ENCODE measurements at places on chromosomes 5 and 9. TPM values are rescaled to one million over a fixed set of nuclear protein-coding genes. Genes with fewer than 3 reads are reported as not detected.

DNA sequence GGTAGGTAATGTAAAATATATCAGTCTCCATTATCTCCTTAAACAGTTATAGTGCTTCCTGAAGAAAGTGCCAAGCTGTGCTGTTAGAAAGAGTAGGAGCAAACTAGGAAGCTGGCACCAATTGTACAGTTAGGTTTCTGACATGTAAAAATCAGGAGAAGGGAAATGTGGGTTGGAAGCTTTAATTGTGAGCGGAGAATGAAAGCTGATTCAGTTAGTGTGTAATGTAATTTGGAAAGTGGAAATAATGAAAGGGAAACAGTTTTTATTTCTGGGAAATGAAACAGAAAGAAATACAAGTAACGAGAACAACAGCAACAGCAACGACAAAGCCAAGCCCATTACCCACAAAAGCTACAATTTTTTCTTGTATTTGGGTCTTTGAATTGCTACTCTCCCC lies 48.8 kb upstream of the JAK2 start:
- H3K4me1 ChIP-seq = peaks cover 10% of the 10 kb centered on the region
- no peak overlapping the region for H3K27ac ChIP-seq
- H3K36me3 ChIP-seq = no peaks in the 10 kb centered on the region
- DNase-seq = no peak

GRCh38 chr5:157269165-157269671 lies 3.3 kb downstream of the CYFIP2 start:
- H3K27me3 ChIP-seq = no peaks in the 10 kb centered on the region
- H3K4me3 ChIP-seq = no peak overlapping the region
- H3K27ac ChIP-seq = peak overlapping the region; percentile 59
- H3K4me1 ChIP-seq = peaks cover 60% of the 10 kb centered on the region
- DNase-seq = no peak

The HTR4 gene
- total RNA-seq = 2.3 TPM

The PCDHGB2 gene
- 3.0 TPM for total RNA-seq

DNA sequence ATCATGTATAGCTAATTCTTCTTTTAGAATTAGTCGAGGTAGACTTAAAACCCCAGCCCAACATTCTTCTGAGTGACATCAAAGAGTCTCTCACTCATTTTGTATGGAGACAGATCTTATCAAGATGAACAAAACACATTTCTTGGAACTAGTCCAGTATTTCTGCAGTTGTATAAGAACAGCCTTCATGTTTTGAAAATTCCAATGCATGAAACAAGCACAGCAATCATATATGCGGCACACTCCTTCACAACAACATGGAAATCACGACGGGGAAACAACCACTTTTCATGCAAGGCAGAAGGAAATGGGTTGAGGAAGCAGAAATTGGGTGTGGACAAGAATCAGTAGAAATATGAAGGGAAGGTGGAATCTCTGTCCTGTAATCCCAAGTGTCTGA lies 113.8 kb downstream of the PLK2 start:
- no peak overlapping the region for H3K27ac ChIP-seq
- H3K36me3 ChIP-seq = no peaks in the 10 kb centered on the region
- H3K27me3 ChIP-seq = no peaks in the 10 kb centered on the region
- no peaks in the 10 kb centered on the region for H3K4me1 ChIP-seq
- DNase-seq = no peak
- no peak overlapping the region for H3K4me3 ChIP-seq

DNA sequence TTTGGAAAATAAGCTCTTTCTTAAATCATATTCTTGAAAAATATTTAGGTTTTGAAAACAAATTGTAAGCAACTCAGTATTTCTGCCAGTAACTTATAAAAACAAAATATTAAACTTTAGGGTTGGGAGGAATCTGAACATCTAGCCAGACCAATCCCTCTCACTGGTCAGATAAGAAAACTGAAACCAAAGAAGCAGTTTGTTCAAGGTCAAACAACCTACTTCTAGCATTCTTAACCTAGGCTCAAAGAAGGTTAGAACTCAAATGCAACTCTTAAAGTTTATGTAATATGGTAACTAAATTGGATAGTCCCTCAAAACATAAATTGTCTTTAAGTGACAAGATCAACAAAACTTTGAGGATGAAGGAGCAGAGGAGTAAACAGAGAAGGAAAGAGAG lies 374.9 kb upstream of the TNC start:
- no peaks in the 10 kb centered on the region for H3K36me3 ChIP-seq
- H3K4me3 ChIP-seq = no peak overlapping the region
- H3K4me1 ChIP-seq = peaks cover 6% of the 10 kb centered on the region
- H3K27me3 ChIP-seq = no peaks in the 10 kb centered on the region
- DNase-seq = no peak
- no peak overlapping the region for H3K27ac ChIP-seq

GRCh38 chr5:32586276-32586599 lies 881 bp downstream of the SUB1 start:
- peak overlapping the region; percentile 97 for H3K4me3 ChIP-seq
- no peak for DNase-seq
- peaks cover 23% of the 10 kb centered on the region for H3K36me3 ChIP-seq
- peaks cover 10% of the 10 kb centered on the region for H3K4me1 ChIP-seq
- H3K27me3 ChIP-seq = no peaks in the 10 kb centered on the region

DNA sequence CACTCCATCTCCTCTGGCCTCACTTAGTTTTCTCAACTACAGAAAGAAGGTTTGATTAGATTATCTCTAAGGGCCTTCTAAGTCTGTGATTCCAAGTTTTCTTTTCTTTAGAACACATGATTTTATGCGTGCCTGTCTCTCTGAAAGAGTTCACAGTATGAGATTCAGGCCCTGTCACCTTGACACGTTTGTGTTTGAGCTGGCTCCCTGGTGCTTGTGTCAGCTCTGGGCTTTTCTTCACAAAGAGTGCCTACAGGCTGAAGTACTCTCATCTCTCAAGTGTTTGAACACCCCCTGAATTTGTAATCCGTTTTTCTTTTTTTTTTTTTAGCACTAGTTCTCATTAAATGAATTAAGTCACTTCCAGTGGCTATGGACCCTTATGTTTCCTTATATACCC lies 306.9 kb upstream of the C9orf72 start:
- H3K4me1 ChIP-seq = no peaks in the 10 kb centered on the region
- H3K4me3 ChIP-seq = no peak overlapping the region
- H3K36me3 ChIP-seq = no peaks in the 10 kb centered on the region
- no peak for DNase-seq
- H3K27ac ChIP-seq = no peak overlapping the region

- H3K4me3 ChIP-seq = no peak overlapping the region
- H3K27me3 ChIP-seq = no peaks in the 10 kb centered on the region
- DNase-seq = no peak
- no peaks in the 10 kb centered on the region for H3K36me3 ChIP-seq
These were observed 48.2 kb downstream of the TNFAIP8 start for GRCh38 chr5:119404033-119404432.

- H3K27me3 ChIP-seq = no peaks in the 10 kb centered on the region
- DNase-seq = no peak
- no peaks in the 10 kb centered on the region for H3K36me3 ChIP-seq
- no peak overlapping the region for H3K27ac ChIP-seq
These were observed 180.7 kb upstream of the RAI14 start for GRCh38 chr5:34475249-34475966.

The FAM200C gene
- 8.8 TPM for total RNA-seq

The CBY3 gene
- 0.18 TPM for total RNA-seq

DNA sequence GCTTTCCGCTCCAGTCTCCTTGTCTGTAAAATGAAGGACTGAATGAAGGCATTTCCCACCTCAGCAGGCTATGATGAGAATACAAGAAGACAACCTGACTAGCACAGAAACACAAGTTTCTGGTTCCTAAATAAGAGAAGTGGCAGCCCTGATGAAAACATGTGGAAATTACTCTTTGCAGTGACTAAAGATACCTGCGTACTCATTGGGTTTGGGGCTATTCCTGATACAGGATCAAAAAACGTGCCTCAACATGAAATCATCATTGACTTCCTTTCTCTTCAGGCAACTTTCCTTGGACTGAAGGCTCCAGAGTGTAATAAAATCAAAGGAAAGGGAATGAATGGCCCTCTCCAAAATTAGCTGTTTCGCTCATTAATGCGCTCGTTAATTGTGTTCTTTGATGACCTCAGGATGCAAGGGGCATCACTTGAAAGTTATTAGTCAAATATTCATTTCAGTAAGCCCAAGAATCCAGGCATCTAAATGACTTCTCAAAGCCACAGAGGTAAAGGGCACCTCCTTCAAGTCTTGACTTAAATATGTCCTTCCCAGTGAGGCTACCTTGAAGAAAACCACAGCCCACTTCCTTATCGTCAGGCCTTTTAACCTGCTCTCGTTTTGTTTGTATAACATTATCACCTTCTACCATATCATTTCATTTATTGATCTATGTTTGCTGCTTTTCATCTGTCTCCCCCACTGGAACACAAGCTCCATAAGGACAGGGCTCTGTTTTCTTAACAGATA lies 68.9 kb downstream of the RASEF start:
- H3K4me1 ChIP-seq = no peaks in the 10 kb centered on the region
- DNase-seq = no peak
- H3K36me3 ChIP-seq = no peaks in the 10 kb centered on the region
- no peak overlapping the region for H3K4me3 ChIP-seq

DNA sequence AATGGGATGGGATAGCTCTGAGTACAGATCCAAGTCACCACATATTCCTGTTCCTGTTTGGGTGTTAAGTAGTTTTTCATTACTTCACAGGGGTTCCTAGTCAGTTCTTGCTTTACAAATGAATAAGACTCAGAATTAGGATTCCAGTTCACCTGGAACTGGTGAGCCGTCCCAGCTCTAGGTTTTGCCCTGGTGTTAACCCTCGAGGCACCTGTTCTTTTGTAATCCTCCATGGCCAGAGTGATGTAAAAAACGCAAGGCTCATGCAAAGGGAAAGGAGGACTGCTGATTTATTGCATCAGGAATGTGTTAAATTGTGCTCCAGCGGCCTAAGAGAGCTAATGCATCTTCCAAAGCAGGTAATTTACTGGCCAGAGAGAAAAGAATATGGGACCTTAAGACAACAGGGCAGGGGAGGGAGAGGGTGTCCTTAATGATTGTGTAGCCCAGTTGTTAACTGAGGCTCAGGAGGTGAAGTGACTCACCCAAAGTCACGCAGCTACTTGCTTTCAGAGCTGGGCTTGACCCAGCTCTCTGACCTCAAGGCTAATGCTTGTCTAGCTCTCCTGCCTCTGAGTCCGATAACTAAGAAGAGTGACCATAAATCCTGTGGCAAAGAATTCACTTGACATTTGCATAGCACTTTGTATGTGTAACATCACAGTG lies 70.5 kb downstream of the DMRT2 start:
- no peaks in the 10 kb centered on the region for H3K4me1 ChIP-seq
- H3K27me3 ChIP-seq = no peaks in the 10 kb centered on the region
- no peaks in the 10 kb centered on the region for H3K36me3 ChIP-seq
- no peak overlapping the region for H3K27ac ChIP-seq

DNA sequence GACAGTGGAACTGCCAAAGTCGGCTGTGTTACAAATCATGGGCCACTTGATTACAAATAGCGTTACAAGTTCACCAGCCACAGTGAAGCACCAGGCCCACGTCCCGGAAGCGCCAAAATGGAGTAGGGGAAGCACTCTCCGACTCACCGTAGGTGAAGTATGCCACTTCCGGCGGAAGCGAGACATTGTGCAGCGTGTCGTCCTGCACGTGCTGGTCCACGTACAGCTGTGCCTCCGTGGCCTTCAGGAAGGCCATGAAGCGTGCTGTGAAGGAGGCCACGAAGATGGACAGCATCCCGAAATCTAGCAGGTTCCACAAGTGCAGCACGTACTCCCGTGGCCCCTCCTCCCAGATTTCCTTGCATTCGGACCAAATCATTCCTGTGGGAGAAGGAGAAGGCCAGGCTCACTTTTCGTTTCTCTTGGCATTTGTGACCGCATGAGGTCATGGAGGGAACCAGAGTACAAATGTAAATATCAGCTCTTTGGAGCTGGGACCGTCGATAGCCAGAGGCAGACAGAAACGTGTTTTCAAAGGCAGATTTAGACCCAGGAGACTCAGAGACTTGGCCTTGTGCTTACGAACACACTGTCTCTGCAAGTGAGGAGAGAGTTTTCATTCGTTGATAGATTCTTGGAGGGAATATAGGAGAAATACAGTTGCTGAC lies 58.7 kb upstream of the SMIM32 start:
- H3K4me3 ChIP-seq = no peak overlapping the region
- H3K36me3 ChIP-seq = no peaks in the 10 kb centered on the region
- H3K4me1 ChIP-seq = no peaks in the 10 kb centered on the region
- DNase-seq = no peak
- H3K27me3 ChIP-seq = no peaks in the 10 kb centered on the region
- no peak overlapping the region for H3K27ac ChIP-seq

The CRHBP gene
- total RNA-seq = 13.0 TPM

DNA sequence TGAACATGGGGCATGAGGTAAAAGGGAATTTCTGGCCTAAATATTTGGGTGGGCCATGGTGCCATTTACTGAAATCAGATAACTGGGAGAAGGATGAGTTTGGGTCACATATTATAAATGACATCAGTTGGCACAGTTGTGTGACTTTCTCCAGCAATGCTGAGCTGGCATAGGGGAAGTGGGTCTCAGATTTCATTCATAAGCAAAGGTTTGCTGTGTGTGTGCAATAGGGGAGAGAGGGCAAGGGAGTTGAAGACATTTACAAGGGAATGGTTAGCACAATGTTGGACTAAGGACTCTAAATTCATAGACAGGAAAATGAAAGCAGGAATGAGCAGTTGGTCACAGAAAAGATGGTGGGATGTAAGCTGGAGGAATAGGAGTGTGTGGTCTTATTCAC lies 47.8 kb upstream of the KLF9 start:
- H3K27ac ChIP-seq = no peak overlapping the region
- no peaks in the 10 kb centered on the region for H3K36me3 ChIP-seq
- no peaks in the 10 kb centered on the region for H3K4me1 ChIP-seq
- H3K4me3 ChIP-seq = no peak overlapping the region
- H3K27me3 ChIP-seq = no peaks in the 10 kb centered on the region

The BHMT2 gene
- not detected for total RNA-seq

The CCDC152 gene
- 1.5 TPM for total RNA-seq

DNA sequence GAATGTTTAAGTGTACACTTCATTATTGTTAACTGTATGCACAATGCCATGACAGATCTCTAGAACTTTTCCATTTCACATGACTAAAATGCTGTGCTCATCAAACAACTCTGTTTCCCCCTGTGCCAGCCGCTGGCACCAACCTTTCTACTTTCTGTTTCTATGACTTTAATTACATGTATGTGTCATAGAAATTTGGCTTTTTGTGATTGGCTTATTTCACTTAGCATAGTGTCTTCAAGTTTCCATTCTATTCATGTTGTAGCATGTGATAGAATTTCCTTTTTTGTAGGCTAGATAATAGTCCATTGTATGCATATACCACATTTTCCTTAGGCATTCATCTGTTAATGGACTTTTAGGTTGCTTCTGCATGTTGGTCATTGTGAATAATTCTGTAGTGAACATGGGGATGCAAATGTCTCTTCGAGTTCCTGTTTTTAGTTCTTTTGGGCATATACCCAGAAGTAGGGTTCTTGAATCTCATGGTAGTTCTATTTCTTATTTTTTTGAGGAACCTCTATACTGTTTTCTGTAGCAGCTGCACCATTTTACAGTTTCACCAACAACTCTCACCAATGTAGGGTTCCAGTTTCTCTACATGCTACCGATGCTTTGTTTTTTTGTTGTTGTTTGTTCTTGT lies 184.4 kb upstream of the DMRT1 start:
- DNase-seq = no peak
- no peak overlapping the region for H3K27ac ChIP-seq
- peaks cover 9% of the 10 kb centered on the region for H3K4me1 ChIP-seq
- H3K4me3 ChIP-seq = no peak overlapping the region
- H3K27me3 ChIP-seq = no peaks in the 10 kb centered on the region
- no peaks in the 10 kb centered on the region for H3K36me3 ChIP-seq

GRCh38 chr9:135864447-135865049 lies 42.8 kb downstream of the CAMSAP1 start:
- no peaks in the 10 kb centered on the region for H3K36me3 ChIP-seq
- H3K27ac ChIP-seq = no peak overlapping the region
- DNase-seq = peak; percentile 65
- no peaks in the 10 kb centered on the region for H3K27me3 ChIP-seq

The TNFSF15 gene
- not detected for total RNA-seq
